Posterior vena cava (tissue), 2 donors: ENCODE measurements at places on chromosomes 3 and 15. TPM values are rescaled to one million over a fixed set of nuclear protein-coding genes. Genes with fewer than 3 reads are reported as not detected.

The MST1R gene
- 1.2 TPM for total RNA-seq

The BUB1B gene
- total RNA-seq, result 0.86 TPM

The TRIM42 gene
- total RNA-seq, result not detected

DNA sequence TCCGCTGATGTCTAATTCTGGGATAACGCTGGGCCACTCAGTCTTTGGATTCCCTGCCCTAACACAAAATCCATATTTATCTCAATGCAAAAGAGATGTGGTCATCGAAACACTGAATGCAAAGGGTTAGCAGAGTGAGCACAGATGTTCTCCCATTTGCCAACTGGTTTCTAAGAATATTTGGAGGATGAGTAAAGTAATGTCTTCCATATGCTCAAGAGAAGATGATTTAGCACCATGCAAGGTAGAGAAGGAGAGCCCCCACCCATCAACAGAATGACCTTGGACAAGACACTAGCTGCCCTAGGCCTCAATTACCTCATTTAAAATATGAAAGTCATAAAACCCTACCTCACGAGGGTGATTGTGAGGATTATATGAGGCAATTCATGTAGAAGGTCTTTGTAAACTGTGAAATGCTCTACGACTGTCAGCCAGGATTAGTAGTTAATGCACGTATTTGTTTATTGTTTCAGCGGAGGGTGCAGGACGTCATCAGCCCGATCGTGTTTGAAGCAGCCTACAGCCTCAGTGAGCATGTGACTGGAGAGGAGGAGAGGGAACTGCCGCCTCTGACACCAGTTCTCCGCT lies 232.9 kb upstream of the CTDSPL start:
- no peak for DNase-seq
